ENCODE measurements at places on chromosomes 6 and 20.

DNA sequence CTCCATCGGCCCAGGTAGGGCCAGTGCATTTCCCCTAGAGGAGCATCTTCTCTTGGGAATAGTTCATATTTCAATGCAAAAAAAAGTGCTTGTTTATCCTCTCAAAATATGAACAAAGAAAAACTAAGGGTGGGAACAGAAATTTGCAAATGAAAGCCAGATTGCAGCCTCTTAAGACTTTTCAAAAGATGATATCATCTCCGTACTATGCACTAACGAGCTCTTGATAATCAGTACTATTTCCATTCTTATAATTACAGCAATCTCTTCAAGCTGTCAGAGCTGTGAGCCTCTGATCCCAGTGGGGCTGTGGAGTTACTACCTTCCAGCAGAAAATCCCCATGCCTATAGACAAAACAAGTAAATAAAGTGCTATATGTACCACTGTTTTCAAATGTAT is 77.1 kb downstream of the SOD2 start:
- no peak for DNase-seq

GRCh38 chr20:63441136-63442099 is 31.0 kb downstream of the KCNQ2 start:
- no peak for DNase-seq

- no peak for DNase-seq
These were observed 226.9 kb downstream of the SIM1 start for GRCh38 chr6:100237821-100238220.

GRCh38 chr6:108877046-108877751 is 29.0 kb downstream of the ARMC2 start:
- no peak for DNase-seq

- DNase-seq: no peak
These were observed 111.5 kb upstream of the CITED2 start for GRCh38 chr6:139485742-139486475.

GRCh38 chr20:62537649-62538292 is 62.0 kb upstream of the GATA5 start:
- no peak for DNase-seq

- no peak for DNase-seq
These were observed 195.9 kb upstream of the SULF2 start for GRCh38 chr20:47981222-47981621.

GRCh38 chr6:96917098-96917497 is 7.4 kb upstream of the KLHL32 start:
- DNase-seq: no peak

GRCh38 chr6:162960679-162961457 is 233.1 kb downstream of the PACRG start:
- no peak for DNase-seq

DNA sequence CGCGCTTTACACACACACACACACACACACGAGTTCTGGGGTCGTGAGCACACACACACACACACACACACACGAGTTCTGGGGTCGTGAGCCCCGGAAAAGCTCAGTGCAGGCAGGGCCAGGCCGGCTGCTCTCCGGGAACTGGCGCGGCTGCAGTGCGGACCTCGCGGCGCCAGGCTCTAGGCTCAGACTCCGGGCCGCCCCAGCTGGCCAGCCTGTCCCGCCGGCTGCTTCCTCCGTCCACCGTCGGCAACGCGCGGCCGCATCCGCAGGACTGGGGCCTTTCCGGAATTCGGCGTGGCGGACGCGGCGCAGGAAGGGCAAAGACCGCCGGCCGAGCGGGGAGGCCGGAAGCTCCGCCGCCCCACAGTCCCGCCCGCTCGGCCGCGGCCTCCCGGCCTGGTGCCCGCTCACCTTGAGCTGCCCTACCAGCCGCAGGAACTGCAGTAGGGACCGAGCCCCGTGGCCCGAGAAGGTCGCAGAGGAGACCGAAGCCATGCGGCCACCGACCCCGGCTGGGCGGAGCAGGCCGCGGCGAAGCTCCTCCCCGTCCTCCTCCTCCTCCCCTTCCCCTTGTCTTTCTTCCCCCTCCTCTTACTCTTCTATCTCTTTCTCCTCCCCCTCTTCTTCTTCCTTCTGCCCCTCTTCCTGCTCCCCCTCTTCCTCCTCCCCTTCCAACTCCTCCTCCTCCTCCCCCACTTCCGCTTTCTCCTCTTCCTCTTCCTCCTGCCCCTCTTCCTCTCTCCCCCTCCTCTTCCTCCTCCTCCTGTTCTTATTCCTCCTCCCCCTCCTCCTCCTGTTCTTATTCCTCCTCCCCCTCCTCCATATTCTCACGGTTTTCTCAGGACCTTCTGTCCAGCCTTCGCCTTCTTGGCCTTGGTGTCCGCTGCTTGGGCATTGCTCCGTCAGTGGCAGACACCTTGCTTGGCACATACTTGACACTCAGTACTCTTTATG is at the start of gene HDDC2:
HDDC2 (minus strand) TSS at position 533 of the 957 bp plus-strand sequence; CDS start at position 498, 35 bp downstream.
- peak; percentile 34 for DNase-seq

DNA sequence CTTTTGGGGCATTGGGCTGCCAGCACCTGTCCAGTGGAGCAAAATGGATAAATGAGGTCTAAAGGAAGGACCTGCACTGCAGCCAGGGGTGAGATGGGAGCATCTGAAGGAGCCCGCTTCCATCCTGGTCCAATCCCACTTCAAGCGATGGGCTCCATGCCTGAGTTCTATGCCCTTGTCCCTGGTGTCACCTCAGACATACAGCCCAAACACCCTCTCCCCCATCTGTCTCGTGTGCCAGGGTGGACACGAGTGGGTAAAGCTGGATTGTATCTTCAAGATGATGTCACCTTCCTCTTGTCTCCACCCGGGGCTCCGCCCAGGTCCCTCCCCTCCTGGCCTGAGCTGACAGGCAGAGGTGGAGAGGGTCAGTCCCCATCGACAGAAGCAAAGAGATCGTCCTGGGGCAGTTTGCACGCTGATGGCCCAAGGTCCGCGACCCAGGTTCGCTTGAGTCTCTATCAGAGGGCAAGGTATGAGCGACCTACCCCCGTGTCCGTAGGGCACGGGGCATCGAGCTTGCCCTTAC is 544 bp downstream of the SMIM29 start:
- DNase-seq: no peak

DNA sequence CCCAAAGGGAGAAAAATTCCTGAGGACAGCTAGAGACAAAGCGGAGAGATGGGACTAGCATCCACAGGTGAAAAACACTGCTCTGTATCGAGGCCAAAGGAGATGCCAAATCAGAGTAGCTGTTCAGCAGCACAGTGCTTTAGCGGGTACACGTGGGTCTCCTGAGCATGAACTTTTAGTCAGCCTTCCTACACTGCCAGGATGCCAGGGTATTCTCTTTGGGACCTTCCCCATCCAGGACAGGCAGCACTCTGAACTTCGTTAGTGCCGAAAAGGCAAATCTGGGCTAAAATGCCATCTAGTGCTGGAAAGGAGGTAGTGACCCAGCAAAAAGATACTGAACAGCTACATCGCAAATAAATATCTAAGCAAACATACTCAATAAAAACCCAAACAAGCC is 64.9 kb downstream of the C6orf58 start:
- DNase-seq: no peak

DNA sequence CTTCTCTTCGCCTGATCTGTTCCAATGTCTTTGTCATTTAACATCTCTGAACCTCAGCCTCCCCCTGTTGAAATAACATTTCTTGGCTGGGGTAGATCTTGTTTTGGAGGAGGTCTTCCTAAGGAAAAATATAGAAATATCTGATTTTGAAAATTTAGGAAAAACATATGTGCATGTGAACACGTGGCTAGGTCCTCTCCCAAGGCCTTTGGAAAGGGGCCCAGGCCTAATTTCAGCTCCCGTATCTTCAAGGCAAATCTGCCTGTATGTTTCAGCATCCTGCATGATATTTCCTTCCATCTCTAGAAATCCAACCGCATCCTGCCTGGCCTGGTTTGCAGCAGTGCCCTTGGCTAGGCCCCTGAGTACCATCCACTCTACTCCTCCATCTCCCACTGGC is 261.2 kb downstream of the PHACTR1 start:
- no peak for DNase-seq

DNA sequence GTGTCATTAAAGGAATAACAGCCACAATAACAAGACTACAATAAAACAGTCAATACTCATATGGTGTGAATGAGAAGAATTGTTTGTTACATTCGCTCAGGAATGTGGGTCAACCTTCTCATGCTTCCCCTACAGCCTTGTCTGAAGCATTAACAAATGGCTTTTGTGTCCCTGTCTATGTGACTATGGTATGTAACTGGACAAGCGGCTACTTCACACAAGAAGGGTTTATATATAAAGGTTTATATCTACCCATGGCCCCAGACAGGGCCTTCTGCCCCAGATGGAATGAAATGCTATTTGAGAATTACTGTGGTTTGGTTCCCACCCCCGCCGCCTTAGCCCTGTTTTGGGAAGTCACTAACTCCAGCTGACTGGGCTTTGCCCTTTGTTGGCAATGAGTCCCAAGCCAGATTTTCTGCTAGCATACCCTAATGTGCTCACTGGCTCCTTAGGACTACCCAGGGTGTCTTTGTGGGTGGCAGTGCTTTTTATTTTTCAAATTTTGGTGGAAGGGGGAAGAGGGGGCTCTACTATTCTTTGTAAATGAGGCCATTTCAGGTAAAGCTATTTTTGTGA is 39.4 kb downstream of the TFAP2A start:
- DNase-seq: no peak

DNA sequence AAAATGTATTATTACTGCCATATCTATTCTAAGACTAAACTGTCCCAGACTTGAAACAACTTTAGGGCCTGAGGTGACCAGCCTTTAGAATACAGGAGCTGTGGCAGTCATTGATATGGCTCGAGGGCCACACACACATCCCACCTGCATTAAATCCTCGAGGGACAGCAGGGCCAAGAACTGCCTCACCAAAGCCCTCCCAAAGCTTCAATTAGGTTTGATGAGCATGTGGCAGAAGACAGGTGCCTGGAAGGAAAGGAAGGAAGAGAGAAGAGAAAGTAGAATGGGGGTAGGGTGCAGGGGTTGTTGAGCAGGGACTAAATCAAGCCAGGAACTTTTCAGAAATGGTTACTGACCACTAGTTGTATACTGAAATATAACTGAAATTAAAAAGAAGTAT is 115.0 kb downstream of the PDSS2 start:
- DNase-seq: no peak

GRCh38 chr6:90222724-90223198 is 73.9 kb downstream of the BACH2 start:
- no peak for DNase-seq

DNA sequence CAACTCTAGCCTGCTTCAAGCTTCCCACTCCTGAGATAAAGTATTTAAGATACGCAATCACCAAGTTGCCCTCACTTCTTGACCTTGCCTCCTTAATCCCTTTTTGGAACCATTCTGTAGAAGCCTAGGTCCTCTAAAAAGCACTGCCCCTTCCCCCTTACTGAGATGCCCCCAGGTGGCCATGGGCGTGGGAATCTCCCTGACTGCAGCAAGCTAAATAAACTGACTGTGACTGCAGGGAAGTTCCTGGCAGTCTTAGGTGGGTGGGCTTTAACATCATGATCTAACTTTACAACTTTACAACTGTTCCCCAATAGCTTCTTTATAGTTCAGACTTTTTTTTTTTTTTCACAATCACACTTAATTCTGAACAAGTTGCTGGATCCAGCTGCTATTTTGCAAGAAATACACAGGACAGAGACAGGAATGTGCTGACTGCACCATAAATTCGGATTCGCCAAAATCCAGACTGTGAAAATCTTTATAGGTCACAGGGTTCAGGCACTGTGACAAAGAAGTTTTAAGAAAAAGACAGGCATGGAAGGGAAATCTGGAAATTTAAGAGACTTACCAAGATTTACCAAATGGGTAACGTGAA is 344.2 kb upstream of the SULF2 start:
- no peak for DNase-seq

- no peak for DNase-seq
These were observed 130.1 kb upstream of the DOK5 start for GRCh38 chr20:54345301-54345724.

GRCh38 chr6:125129354-125129753 is 24.2 kb upstream of the TPD52L1 start:
- DNase-seq: no peak

DNA sequence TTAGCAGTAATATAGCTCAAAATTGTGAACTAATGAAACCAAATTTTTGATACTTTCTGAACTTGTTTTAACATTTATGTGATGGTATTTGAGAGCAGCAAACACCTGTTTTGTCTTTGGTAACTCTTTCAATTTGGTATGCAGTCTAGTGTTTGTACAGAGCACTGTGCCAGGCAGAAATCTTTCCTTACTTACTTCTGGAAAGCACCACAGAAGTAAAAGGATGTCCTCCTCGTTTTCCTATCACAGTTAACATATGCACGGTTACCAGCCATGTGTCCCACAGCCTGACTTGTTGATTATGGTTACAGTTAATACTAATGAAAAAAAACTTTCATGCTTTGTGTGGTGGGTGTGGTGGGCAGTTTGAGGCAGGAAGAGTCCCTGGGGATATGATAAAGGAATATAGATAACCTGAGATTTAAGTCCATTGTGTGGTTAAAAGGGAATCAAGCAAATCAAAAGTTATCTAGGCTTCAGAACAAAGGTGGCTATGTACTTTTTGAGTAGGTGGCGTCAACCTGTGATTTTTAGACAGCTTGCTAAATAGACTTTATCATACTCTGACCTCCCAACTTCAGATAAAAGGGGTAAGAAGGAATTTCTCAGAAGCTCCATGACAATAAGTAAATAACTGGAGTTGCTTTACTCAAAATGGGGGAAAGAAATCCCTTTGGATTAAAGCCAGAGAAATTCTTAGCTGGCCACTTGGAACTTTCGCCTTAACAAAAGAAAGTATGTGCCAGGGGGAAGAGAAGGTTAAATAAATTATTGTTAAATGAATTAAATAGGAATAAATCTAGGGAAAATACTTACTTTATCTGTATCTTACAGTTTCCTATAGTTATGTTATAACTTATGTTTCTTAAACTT is 20.1 kb upstream of the COL10A1 start:
- DNase-seq: no peak

DNA sequence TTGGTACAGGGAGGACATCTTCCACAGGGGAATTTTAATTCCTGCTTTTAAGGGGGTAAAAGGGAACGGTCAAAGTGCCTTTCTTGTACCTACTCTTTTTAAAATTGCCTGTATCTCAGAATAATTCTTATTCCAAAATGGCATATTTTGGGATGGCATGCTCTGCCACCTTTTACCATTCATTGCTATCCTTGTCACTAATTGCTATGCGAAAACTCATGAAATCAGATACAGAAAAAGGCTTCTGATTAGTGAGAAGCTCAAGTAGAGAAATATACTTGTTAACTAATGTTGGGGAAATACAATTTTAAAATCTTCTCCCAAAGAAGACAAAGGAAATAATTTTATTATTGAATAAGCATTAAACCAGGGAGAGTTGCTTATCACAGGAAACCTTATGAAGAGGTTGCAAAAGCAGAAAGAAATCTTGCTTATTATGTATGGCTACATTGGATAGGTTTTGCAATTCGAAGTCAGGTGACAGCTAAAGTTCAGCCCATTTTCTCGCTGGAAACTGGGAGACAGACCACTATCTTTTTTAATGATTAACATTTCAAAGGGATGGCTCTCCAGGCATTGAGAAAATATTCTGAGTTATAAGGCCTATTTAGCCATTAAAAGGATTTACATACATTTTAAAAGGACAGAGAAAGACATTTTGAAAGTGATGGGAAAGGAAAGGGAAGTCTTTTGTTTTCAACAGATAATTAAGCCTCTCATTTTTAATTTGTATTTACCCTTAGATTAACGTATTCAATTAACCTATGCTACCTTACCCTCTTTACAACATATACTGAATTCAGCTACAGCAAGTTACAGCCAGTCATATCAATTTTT is 110.3 kb upstream of the PRSS16 start:
- no peak for DNase-seq

Measured in stimulated activated CD4-positive, alpha-beta T cell treated with anti-CD3 and anti-CD28 coated beads, TNF-alpha, amount 100 ng/mL, for 48 hours (primary cell).